H54 (cell line): ENCODE measurements at places on chromosomes 4 and X.
A peak's percentile ranks its signal among the peaks of the same experiment; 100 is the strongest.

GRCh38 chr4:52822972-52823701 lies 39.0 kb upstream of the RASL11B start:
- DNase-seq = no peak

DNA sequence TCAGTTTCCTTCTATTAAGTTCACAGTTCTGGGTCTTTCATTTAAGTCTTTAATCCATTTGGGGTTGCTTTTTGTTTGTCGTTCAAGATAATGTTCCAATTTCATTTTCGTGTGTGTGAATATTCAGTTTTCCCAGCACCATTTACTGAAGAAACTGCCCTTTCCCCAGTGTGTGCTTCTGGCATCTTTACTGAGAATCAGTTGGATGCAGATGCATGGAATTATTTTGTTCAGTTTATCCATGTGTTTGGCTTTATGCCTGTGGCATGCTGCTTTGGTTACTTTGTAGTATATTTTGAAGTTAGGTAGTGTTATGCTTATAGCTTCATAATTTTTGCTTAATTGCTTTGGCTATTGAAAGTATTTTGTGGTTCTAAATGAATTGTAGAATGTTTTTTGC lies 163.8 kb upstream of the HDX start:
- DNase-seq = no peak

DNA sequence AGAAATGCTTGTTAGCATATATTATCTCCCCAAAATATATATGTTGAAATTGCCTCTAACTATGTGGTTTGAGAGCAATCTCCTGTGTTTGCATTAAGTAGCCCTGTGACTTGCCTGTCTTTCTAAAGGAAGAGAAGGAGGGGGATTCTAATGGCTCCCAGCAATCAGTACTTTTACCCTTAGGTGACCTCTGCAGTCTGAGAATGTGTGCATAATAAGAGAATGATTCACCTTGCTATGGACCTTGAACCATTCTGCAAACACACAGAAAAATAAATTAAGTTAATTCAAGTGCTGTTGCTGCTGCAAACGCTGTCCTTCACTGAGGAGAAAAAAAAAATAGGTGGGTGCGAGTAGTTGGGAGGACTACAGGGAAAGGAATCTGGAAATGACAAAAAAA lies 322.2 kb downstream of the IQCM start:
- DNase-seq = no peak

DNA sequence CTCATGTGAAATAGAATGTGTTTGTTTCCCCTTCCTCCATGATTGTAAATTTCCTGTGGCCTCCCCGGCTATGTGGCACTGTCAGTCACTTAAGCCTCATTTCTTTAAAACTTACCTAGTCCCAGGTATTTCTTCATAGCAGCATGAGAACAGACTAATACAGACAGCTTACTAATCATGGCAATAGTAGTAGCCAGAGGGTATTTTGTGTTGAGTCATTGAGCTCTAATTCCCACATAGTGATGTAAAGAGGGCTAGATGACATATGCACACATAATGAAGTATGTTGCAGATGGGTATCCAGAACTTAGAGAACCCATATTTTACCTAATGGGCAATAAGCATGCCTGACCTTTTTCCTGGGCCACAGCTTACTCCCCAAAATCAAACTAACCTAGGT lies 1197.2 kb downstream of the PCDH7 start:
- DNase-seq = no peak

- DNase-seq = no peak
These were observed 107.4 kb upstream of the F9 start for GRCh38 chrX:139423186-139423585.

- DNase-seq = no peak
These were observed 33.2 kb downstream of the UNC5C start for GRCh38 chr4:95515589-95515988.

DNA sequence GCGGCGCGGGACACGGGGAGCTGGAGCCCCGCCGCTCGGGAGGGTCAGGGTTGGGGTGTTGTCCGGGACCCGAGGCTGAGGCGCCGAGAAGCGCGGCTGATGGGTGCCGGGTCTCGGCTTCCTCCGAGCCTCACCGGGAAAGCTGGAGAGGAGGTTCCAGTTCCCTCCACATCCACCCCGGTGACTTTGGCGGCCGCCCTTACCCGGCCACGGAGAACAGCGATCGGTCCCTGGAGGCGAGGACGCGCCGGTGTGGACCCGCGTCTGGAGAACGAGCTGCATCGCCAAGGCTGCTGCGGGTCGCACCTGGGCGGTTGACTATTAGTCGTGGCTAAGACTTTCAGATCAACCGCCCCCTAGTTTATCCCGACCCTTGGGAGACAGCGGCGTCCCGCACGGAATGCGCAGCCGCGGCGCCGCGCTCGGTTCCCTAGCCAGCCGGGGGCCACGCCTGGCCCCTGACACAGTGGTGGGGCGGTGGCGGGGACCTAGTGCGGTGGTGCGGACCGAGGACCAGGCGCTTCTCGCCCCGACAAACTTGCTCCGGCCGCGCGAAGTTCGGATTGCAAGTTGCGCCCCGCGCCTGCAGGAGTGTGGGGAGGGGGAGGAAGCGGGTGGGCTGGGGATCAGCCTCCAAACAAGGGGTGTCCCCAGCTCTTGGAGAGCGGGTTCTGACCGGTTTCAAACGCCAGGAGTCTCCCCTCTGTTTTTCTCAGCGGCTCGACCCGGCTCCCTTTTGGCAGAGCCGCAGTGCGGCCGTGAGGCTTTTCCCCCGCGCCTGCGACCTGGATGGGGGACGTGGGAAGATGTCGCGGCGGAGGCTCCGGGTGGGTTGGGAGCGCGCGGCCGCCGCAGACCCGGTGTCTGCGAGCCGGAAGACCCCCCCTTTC lies 568 bp downstream of the FHDC1 start:
- DNase-seq = peak; percentile 38

- no peak for DNase-seq
These were observed 12.5 kb upstream of the FAM13A start for GRCh38 chr4:89069481-89069880.

DNA sequence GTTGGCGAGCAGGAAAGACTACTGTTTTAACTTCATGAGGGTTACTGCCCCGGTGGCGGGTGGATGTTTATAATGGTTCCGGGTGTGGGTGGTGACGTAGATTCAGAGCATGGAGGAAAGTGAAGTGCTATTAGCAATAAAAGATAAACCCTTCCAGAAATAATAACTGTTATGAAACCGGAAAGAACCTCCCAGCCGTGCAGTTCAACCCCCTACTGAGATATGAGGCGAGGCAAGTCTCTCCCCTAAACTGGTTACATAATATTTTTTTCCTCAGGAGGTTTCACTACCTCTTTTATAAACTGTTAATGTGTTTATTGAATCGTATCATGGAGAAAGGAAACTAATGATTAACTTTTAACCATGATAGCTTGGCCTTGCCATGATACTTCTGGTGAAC lies 33.9 kb upstream of the STIM2 start:
- no peak for DNase-seq

- peak; percentile 30 for DNase-seq
These were observed at the start of gene FAM120C for GRCh38 chrX:54182864-54183613. TSS of gene FAM120C (minus strand) at chrX:54183254. CDS start at chrX:54183198, 56 bp downstream.

- DNase-seq = no peak
These were observed 419.4 kb downstream of the ADGRL3 start for GRCh38 chr4:61619528-61619927.

GRCh38 chr4:37998226-37998625 lies 38.0 kb downstream of the PTTG2 start:
- DNase-seq = no peak

DNA sequence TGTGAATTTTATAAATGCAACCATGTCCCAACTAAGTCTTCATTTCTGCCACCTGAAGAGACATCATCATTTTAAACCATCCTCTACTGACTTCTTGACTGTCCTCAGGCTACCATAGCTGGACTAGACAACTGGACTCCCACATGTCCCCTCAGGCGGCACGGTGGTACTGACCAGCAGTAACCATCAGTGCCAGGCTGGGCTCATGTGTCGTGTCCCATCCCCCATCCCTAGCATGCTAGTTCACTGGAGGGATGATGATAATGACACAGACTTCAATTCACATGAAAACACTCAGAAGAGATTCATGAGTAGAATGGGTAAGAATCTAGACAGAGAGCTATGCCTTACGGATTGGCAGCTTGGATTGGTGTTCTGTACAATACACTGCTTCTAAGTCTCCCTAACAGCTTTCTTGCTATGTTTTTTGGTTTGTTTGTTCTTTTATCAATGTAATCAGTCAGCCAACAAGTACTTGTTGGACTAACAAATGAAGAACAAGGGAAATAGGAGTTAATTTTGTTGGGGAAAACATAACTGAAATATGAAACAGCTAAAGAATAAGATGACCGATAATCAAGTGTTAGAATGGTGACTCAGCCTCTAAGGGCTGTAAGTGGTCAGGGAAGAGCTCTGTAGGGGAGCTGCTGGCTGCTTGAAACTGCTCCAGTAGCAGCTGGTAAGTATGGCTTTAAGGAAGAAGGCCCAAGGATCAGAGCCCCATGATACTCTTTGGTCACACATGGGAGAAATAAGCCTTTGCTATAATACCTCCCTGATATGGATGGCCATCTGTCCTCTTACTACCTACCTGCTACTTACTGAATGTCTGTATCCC lies 10.3 kb downstream of the ZDHHC9 start:
- DNase-seq = no peak

GRCh38 chrX:109716431-109717028 lies 16.5 kb downstream of the ACSL4 start:
- DNase-seq = no peak
